ENCODE measurements at places on chromosomes 4 and X.

DNA sequence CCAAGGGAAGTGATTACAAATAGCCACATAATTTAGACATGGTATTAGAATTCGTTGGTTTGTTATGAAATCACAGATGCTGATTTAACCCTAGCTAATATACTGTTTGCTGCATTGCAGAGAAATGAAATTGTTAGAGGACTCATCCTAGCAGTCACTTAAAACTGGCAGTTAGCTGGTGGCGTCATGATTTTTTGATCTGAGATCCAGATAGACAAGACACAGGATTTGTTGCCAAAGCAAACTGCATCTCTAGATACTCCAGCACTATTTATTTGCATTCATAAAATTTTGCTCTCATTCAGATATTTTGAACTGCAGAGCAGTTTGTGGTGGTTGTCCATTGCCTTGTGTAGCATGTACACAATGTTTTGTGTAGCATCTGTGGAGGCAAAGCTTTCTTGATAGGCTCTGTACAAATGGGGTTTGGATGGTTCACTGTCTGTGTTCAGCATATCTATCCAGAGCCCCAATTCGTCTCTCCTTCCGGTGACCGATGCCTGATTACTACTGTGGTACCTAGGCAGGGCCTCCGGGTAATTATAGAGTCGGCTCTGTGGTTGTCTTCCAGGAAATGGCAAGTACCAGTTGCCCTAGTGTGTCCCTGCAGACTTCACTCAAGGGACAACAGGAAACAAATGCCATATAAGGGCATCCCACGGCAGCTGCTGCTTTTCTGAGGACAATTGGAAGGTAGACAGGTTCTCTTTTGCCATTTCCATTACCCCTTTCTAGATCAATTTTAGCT, 30.1 kb upstream of the SPARCL1 start:
- peak; percentile 8 for DNase-seq

- DNase-seq = no peak
Measured at GRCh38 chr4:73669410-73670183, 49.4 kb upstream of the RASSF6 start.

GRCh38 chr4:156391325-156391653, 437.6 kb upstream of the CTSO start:
- DNase-seq = no peak

DNA sequence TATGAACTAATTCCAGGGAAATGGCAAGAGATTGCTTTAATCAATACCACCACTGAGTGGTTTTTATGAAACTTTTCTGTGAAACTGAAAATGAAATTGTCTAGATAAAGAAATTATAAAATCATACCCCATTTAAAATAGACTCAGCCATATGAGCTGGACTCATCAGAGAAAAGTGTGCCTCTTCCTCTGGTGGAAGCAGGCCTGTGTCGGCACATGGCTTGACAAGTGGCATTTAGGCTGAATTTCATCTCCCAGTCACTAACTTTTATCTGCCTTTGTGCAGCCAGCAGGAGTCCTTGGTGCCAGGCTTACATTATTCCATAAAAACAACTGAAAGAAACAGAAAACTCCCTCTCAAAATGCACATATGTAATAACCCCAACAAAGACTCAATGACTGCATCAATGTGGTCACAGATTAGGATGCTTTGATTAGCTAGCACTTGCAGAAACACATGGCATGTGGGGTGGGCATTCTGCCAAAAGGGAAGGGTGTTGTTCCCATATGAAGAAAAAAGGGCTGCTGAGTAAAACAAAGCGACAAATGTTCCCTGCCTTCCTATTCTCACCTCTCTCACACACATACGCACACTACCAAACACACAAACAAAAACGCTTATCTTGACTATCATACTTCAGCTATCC, 232.3 kb downstream of the PABPC4L start:
- no peak for DNase-seq

- DNase-seq = no peak
Measured at GRCh38 chrX:37320541-37321203, 28.5 kb upstream of the PRRG1 start.

- no peak for DNase-seq
Measured at GRCh38 chrX:16603822-16604221, 46.1 kb upstream of the S100G start.

DNA sequence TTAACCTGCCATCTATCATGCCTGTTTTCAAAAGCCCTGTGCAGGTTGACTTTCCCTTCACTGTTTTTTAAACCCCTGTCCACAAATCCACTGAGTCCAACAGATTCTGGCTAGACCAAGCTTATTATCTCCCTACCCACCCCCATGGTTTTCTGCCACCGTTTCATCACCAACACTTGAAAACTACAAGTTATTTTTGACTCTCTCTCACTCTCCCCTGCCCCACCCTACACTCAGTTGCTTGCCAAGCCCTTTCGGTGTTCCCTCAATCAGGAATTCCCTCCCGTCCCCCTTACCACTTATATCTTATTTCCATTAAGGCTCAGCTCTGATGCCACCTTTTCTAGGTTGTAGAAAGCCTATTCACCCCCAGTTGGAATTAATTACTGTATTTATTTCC, 29.7 kb downstream of the ATG4A start:
- DNase-seq = no peak

DNA sequence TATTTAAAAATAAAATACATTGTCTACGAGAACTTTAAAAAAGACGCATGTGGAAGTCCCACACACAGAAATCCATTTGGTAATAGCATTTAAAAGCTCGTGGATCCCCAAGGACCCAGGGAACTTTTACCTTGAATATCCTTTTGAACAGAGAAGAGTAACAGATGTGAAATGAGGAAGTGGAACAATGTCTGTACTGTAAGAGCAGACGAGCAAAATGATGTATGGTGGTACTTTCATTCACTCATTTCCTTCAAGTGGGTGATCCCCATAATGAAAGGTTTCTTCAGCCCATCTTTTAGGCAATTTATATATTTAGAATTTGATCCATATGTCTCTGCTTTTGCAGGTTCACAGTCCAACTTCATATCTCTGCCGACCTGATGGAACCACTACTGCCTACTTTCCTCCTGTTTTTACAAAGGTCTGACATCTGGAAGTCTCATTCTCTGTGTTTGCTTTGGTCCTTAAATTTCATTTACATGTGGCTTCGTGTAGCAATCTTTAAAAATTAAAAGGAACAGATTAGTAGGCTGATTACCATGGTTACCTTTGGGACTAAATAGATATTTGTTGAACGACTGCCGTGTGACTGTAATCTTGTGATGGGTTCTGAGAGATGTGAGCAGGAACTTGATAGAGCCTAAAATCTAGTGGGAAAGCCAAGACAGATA, 188.4 kb downstream of the PALLD start:
- DNase-seq = no peak

DNA sequence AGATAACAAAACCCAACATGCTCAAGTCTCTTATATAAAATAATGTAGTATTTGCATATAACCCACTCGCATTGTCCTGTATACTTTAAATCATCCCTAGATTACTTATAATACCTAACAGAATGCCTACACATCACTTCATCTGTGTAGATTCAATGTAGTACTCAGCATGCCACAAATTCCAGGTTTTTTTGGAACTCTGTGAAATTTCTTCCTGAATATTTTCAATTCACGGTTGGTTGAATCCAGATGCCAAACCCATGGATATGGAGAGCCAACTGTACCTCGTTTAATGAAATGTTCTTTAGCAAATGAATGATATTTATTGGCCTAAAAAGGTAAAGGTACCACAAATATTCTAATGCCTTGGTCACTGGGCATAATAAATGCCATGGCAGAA, 24.8 kb downstream of the CCNI start:
- no peak for DNase-seq

DNA sequence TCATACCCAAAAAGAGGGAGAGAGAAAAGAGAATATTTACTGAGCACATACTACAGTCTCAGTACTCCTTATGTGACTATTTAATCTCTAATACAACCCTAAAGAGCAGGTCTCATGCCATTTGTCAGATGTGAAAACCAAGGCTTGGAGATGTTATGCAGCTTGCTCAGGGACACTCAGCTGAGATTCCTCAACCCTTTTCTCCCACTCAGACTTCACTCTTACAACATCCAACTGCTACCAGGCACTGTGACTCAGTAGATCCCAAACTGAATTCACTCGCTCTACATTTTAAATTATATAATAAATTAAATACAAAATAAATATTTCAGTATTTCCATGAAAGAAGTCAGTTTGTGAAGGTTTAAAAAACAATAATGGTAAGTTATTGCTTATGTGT, 53.7 kb downstream of the TSPAN5 start:
- no peak for DNase-seq

GRCh38 chr4:23967281-23967680, 77.4 kb upstream of the PPARGC1A start:
- DNase-seq = no peak

GRCh38 chr4:79048878-79049277, 109.6 kb upstream of the PAQR3 start:
- no peak for DNase-seq

GRCh38 chr4:87044511-87045233, 109.9 kb downstream of the AFF1 start:
- DNase-seq = no peak

DNA sequence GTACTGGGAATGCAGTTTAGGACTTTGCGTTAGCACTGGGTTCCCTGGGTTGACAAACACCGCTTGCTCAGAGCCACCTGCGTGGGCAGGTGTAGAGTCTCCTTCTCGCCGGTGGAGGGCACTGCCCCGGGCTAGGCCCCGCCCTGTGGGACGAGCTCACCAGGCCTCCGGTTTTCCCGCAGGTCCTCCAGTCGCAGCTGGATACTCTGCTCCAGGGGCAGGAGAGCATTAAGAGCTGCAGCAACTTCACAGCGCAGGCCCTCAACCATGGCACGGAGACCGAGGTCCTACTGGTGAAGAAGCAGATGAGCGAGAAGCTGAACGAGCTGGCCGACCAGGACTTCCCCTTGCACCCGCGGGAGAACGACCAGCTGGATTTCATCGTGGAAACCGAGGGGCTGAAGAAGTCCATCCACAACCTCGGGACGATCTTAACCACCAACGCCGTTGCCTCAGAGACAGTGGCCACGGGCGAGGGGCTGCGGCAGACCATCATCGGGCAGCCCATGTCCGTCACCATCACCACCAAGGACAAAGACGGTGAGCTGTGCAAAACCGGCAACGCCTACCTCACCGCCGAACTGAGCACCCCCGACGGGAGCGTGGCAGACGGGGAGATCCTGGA, 49.2 kb upstream of the MND1 start:
- DNase-seq = no peak

GRCh38 chr4:147958489-147959065, 226.7 kb downstream of the ARHGAP10 start:
- no peak for DNase-seq

- DNase-seq = no peak
Measured at GRCh38 chr4:145934434-145935047, 4.1 kb downstream of the ZNF827 start.

- DNase-seq = no peak
Measured at GRCh38 chr4:80592950-80593349, 257.4 kb downstream of the CFAP299 start.

- no peak for DNase-seq
Measured at GRCh38 chr4:118289794-118290193, 63.0 kb downstream of the PRSS12 start.

- no peak for DNase-seq
Measured at GRCh38 chr4:165385126-165385525, 6.3 kb downstream of the CPE start.

- DNase-seq = no peak
Measured at GRCh38 chr4:80989921-80990544, 40.5 kb upstream of the BMP3 start.

GRCh38 chrX:44675362-44676024, 132.8 kb upstream of the FUNDC1 start:
- DNase-seq = no peak

DNA sequence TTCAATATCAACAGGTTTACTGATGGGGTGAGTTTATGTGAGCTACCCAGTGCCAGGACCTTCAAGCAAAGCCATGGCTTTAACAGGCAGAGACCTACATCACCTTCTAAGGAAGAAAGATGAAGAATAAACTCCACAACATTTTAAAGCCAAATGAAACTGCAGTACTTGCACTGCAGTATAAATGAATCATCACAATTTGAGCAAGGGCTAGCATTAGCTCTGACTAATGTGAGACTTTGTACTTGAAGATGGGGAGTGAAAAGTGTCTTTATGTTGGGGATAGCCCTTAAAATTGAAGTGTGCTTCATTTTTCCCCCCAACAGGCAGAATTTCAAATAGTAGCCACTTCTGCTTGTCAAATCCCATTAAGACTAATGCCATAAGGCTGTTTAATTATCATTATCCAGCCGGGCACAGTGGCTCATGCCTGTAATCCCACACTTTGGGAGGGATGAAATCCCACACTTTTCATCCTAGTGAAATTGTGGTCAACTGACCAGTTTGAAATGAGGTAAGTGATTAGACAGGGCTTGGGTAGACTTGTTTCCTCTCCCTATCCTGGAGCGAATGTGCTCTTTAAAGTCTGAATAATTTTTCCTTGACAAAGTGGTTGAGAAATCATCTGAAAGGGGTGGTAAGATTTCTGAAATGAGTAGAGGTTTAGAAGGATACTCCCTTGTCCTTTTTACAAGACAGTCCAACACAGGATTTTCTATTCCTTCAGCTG, 27.2 kb upstream of the GPR34 start:
- no peak for DNase-seq

DNA sequence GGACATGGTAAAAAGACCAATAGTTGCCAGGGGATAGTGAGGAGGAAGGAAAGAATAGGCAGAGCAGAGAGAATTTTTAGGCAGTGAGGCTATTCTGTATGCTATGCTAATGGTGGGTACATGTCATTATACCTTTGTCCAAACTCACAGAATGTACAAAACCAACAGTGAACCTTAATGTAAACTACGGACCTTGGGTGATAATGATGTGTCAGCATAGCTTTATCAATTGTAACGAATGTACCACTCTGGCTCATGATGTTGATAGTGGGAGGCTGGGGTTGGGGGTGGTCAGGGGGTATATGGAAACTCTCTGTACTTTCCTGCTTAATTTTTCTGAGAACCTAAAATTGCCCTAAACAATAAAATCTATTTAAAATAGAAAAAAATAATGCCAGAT, 37.7 kb upstream of the ACSL4 start:
- DNase-seq = no peak
